ENCODE measurements at places on chromosomes 4 and X.

- DNase-seq: no peak
Measured at GRCh38 chr4:76963131-76963750, 13.7 kb downstream of the SEPTIN11 start.

- no peak for DNase-seq
Measured at GRCh38 chr4:30837131-30837539, 117.0 kb downstream of the PCDH7 start.

GRCh38 chr4:104025251-104025650, 305.5 kb upstream of the TACR3 start:
- no peak for DNase-seq

DNA sequence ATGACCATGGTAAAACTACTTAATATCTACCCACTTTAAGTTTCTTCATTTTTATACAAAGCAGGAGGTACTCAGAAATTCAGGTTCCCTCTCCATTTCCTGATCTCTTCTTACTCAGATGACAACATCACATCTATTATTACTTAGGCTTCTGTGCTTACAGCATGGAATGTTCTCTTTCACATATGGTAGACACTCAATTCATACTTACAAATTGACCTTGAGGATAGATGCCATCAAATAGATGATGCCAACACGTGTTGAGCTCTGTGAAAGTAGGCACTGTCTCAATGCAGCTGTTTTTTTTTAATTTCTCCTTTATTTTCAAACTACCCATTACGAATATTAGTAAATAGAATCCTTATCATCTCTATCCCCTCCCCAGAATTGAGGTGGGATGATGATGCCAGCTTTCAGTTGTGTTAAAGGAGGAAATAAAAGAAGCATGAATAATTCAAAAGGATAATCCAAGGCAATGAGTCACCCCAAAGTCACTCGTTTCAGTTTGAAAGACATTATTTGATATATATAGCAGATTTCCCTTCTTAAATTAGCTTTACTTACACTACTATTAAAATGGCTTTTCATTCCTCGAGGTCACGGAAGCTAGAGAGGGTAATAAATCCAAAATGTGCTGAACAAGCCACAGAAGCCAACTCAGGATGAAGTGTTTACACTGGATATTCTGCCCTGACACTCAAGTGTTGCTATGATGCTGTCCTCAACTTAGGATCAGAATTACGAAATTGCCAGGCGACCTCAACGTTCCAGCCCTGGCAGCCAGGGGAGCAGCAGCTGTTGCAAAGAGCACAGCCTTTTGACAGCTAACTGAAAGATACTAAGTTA, 124.2 kb upstream of the EOLA2 start:
- no peak for DNase-seq

- DNase-seq: no peak
Measured at GRCh38 chr4:139389991-139390390, 63.9 kb upstream of the RAB33B start.

DNA sequence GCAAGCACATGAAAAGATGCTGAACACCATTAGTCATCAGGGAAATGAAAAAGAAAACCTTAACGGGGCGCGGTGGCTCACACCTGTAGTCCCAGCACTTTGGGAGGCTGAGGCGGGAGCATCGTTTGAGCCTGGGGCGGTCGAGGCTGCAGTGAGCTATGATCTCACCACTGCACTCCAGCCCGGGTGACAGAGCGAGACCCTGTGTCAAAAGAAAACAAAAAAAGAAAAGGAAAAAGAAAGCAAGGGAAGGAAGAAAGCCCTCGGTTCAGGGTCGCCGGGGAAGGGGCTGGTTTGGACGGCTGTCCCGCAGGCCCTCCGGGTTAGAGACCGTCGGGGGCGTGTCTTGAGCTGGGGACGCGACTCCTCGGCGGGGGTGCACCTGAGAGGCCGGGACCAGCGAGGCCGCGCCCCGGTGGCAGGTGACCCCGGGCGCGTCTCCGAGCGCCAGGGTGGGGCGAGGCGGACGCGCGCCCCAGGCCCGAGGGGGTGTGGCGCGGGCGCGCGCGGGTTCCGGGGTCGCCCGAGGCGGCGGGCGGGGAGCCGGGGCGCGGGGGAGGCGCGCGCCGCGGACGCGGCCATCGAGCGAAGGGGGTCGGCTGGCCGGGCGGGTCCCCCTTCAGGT, 478 bp upstream of the PLXNA3 start:
- no peak for DNase-seq

GRCh38 chr4:151744614-151745013, 16.2 kb downstream of the GATB start:
- DNase-seq: no peak

DNA sequence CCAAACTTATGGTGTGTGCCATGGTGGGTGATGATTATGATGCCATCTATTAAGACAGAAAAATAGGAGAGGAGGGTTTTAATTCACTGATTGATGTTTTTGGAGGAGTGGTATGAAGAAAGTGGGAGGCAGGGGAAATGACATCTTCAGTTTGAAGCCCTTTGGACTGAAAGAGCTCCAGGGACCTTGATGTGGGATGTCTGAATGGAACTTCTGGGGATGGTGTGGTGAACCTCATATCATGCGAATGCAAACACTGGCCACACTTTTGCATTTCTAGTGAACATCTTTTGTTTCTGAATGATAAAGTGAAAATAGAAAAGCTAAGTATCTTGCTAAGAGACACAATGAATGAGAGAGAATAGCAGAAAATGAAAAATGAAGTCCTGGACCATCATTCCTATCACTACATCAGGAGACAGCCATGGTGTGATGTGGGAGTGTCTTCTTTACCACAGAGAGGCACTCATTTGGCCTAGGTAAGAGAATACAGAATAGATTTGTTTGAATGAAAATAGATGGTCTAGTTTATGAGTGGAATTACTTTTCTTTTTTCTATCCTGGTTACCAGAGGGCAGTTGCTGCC, 123.5 kb downstream of the ZNF827 start:
- DNase-seq: no peak

- no peak for DNase-seq
Measured at GRCh38 chr4:14916554-14917297, 85.6 kb upstream of the CPEB2 start.

GRCh38 chr4:15405018-15405417, 22.8 kb upstream of the C1QTNF7 start:
- DNase-seq: no peak

DNA sequence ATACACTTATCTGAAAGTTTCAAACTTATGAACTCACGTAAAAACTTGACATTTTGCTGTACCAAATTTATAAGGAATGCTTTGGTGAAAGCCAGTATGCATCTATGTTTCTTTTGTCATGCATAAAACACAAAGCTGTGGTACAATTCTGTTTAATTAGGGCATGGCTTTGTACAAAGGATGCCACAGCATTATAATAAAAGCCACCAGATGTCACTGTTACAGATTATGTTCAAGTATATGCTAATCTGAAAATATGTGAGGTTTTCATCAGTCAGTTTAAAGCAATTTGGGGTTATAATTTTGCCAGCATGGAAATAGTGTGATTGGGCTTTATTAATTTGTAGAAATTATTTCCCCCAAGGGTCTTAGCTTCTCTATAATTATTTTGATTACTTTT, 69.0 kb downstream of the ATOH1 start:
- no peak for DNase-seq

- no peak for DNase-seq
Measured at GRCh38 chr4:5470318-5471198, 237.8 kb downstream of the EVC2 start.

DNA sequence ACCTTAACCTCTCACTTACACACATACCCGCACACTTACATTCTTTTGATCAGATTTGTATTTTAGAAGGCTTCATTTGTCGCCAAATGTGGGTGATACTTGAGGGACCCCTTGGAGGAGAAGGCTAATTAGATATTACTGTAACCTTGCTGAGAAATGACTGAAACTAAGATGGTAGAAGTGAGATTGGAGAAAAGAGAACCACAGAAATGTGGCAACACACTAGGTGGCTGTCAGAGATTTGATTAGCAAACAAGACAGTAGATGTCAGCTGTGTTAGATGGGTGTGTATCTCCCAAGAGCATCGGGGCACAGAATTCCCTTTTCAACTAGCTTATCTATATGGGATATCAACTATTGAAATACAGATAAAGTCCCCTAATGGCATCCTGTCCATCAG, 149.3 kb upstream of the FABP2 start:
- DNase-seq: no peak

DNA sequence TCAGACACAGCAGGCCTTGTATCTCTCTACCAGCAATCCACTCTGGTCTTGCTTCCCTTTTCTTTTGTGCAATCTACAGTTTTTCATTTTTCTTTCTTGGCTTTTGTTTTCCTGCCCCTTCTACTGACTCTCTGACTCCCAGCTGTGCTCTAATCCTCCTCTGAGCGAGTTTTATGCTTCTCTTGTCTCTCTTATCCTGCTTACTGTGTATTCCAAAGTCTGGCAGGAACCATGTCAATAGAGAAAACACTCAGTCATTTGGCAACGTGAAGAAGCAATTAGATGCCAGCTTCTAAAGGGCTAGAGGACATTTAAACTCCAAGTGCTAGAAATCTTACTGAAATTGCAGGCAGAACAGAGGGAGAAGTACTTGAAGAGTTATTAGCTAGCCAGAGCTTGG, 984.6 kb upstream of the TENM3 start:
- DNase-seq: no peak

DNA sequence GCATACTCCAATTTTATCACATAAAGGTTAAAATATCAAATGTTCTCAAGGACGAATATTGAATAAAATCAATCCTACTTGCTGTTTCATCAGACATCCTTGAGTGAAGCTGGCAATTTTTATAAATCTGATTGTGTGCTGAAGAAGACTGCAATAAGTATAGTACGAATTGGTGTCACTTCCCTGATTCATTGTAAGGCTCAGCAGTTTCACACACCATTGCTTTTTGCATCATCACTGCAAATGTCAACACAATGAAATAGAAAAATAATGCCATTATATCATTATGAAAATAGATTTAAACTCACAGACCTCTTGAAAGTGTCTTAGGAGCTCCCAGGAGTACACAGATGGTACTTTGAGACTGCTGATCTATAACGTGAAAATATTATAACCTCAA, 172.5 kb downstream of the ANKRD50 start:
- no peak for DNase-seq

- DNase-seq: no peak
Measured at GRCh38 chr4:25621027-25621930, 34.4 kb upstream of the SLC34A2 start.

- DNase-seq: no peak
Measured at GRCh38 chr4:6052679-6053078, 34.4 kb upstream of the C4orf50 start.

All from esophagus squamous epithelium (tissue), 5 donors.